ENCODE measurements at places on chromosomes 6 and 20.

GRCh38 chr6:146895101-146895771 is 296.5 kb downstream of the ADGB start:
- no peak for DNase-seq

DNA sequence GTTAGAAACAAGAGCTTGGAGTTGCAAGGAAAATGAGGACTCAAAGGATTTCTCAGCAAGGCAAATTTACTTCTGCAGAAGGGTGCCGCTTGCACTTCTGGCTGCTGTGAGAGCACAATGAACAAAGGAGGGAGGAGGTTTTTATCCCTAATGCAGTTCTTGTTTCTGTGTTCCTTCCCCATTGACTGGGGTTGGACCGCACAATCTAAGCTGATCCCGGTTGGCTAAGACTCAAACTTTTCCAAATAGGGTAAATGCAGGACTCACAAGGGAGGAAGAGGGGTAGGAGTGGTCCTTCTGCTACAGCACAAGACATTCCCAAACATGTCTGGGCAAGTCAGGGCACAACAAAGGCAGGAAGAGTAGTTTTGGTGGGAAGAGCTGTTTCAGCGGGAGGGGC is 249.6 kb upstream of the MOCS1 start:
- no peak for DNase-seq

GRCh38 chr6:40353967-40354452 is 233.2 kb downstream of the LRFN2 start:
- DNase-seq, result no peak

GRCh38 chr6:98601716-98602115 is 232.7 kb upstream of the POU3F2 start:
- DNase-seq, result no peak

DNA sequence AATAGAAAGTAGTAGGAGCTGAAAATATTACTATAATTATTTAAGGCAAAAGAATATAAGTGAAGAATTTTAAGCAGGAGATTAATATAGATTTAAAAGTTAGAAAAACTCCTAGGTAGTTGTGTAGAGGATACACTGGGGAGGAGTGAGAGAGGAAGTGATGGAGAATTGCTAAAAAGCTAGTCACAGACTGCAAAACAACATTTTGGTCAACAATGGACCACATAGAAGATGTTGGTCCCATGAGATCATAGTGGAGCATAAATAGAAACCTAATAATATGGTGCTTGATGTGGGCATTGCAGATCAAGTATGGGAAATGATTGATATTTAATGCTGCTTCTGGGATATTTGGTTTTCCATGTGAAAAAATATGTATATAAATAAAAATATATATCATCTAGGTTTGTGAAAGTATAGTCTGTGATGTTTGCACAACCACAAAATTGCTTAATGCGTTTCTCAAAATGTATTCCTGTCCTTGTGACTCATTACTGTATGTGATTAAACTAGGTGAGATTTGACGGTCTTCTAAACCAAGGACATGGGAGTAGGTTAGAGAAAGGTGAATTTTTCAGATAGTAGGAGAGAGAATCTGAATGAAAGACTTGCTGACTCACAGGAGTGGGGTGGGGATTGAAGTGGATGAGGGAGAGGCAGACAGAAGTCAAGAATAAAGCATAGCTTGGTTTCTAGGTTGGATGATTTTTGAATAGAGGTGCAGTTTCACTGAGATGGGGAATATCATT is 174.0 kb downstream of the BCKDHB start:
- no peak for DNase-seq

- DNase-seq, result no peak
Observed at GRCh38 chr20:45138561-45139300, 14.5 kb upstream of the WFDC12 start.

- no peak for DNase-seq
Observed at GRCh38 chr6:27771235-27771634, 141.0 kb downstream of the OR2B2 start.

DNA sequence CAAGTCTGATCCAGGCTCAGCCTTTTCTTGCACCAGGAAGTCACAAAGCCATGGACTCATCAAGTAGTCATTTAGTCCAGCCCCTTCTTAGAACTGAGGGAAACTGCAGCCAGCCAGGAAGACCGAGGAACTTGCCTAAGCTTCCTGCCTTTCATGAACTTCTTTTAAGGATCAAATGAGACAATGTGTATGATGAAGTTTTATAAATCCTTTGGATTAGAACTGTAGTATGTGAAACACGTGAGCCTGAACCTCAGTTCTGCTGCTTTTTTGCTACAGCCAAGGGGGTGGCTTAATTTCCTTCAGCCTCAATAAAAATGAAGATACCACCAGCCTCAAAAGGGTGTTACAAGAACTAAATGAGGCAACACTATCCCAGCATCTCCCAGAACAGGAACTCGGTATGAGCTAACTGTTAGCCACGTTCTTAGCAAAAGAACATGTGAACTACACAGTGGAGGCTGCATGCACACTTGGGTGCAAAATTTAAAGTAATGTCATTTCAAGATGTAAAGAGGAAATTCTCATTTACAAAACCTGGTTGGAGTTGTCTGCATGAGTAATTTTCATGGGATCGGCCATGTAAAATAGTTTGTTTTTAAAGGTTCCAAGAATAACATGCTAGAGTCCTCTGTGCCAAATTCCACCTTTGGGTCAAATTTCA is 76.0 kb upstream of the TBC1D7 start:
- no peak for DNase-seq

GRCh38 chr6:154555073-154555677 is 44.7 kb upstream of the CNKSR3 start:
- no peak for DNase-seq

GRCh38 chr20:62011403-62011790 is 54.3 kb downstream of the TAF4 start:
- DNase-seq, result no peak

- no peak for DNase-seq
Observed at GRCh38 chr20:59123011-59123677, 40.5 kb upstream of the ZNF831 start.

GRCh38 chr6:20572940-20573339 is 38.7 kb downstream of the CDKAL1 start:
- DNase-seq, result no peak

DNA sequence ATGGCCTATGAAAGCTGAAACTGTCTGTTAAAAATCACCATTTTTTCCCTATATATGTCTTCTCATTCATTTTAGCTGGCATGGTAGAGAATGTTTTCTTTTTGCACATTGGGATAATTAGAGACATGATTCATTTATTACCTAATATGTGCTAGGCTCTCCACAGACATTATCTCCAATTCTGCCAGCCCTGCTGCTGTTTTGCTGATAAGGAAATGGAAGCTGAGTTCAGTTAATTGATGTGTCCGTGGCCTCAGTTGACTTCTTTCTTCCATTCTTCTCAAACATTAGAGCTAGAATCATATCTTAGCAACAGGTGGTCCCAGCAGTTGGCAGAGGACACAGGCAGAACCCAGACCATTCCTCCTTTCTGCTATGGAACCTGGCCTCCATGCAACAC is 644.1 kb upstream of the CITED2 start:
- DNase-seq, result no peak

- DNase-seq, result no peak
Observed at GRCh38 chr6:147759093-147759492, 250.6 kb downstream of the SAMD5 start.

DNA sequence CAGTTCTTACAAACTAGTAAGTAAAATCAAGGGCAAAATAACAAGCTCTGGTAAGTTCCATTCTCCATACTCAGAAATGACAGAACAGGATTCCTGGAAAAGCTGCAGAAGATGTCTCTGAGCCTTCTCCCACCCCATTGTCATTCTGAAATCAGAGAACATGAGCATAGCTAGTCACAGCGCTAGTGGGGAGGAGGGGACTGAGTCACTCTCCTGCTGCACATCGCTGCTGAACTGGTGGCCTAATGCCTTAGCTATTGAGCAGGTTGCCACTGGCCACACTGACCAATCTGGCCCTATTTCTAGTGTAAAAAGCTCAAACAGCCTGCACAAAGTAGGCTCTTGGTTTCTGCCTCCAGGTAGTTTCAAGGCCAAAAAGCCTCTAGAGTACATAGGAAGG is 26.1 kb upstream of the RIPPLY2 start:
- DNase-seq, result no peak

DNA sequence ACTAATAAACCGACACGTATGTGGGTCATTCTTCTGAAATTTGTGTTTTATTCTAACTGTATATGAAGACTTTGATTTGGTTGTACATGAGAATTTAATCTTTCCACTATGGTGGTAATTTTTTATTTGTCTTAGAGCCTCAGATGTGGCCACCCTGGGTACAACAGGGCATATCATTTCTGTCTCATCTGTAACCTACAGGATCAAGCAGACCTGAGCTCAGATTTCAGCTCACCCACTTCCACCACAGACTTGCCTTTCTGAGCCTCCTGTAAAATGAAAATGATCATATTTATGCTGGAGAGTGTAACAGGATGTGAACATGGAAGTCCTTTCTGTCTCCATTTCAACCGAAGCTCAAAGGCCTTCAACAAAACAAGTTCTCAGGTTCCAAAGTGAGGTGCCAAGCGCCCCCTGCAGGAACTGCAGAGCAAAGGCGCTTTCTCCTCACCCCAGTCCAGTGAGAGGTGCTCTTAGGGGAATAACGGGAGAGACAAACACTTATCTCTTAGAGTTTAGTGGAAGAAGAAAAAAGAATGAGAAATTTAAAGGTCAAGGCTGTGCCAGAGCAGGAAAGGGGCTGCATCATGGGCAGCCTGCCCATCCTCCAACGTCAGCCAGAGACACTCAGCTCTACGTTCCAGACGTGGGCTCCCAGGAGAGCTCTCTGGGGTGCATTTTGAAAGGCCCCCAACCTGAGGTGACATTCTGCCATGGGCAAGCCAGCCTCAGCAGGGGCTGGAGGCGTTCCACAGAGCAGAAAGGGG is 23.0 kb upstream of the CD24 start:
- peak; percentile 22 for DNase-seq

DNA sequence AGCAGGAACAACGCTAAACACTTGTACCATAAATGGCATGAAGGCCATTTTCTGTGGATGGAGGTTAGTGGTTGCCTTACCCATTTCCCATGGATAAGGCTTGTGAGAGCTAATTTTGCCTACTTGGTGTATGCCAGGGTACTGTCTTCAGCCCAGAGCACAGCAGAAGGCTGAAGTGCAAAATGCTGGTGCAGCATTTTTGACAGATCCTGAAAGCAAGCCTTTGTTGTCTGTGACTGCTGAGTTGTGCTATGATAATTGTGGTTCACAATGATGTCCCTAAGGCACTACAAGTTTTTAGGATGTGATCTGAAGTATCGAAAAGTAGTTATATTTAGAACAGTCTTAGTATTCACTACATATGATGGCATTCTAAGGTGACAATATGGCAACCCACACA is 14.7 kb upstream of the HMGN3 start:
- DNase-seq, result peak; percentile 46

DNA sequence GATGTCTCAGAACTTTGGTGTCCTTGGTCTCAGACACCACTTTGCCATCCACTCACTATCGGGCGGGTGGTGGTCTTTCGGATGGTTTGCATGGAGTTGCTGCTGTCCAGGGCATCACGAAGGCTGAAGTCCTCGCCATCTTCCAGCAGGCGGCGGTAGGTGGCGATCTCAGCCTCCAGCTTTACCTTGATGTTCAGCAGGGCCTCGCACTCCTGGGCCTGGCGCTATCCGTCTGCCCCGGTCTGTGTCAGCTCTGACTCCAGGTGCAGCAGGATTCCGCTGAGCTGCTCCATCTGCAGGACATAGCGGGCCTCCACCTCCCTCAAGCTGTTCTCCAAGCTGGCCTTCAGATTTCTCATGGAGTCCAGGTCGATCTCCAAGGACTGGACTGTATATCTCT is 36.0 kb downstream of the ZNF311 start:
- DNase-seq, result no peak

DNA sequence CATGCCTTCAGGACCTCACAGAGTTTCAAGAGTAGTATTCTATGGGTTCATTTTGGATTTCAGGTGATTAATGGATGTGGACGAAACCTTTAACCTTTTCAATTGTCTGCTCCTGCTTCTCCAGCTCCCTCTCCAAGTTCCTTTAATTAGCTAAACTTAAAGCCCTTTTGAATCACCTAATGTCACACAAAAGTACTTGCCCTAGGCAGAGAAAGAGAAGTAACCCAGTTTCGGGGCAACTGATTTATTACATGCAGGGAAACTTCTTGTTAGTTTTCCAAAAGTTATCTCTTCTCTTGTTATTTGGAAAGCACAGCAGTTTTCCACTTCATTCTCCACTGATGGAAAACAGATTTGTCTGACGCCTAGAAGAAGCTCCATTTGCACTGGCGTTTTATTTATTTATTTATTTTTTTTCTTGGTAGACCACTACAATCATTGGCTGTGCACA is 407.7 kb upstream of the JARID2 start:
- no peak for DNase-seq

DNA sequence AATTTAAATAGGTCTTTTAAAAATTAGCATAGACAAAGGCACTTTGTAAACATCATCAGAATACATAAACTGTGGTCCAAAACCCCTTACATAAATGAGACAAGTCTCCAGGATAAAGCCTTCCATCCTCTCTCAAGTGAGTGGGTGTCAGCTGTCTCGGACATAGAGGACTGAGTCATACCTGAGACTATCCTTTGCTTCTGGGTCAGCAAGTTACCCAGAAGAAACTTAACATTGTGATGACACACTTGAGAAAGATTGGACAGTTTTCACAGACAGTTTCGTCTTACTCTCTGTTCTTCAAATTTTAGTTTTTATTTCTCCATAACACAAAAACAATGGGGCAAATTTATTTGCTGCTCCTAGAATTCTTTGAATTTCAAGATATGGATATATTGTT is 838.0 kb downstream of the DHX35 start:
- DNase-seq, result no peak

DNA sequence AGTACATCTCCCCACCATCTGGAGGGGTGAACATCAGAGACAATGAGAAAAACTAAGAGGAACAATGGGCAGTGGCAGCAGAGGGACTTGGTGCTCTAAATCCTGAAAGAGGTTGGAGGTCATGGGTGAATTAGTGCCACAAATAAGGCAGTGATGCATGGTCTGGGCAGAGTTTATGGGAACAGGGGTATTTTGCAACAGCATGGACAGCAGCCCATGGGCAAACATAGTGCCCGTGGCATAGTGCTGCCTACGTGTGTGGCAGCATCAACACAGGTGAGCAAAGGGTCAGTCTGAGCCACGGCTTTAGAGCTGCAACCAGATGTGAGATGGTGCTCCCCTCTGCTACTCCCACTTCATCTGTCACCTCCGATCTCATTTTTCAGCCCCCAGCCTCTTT is 459.1 kb upstream of the CITED2 start:
- DNase-seq, result no peak

DNA sequence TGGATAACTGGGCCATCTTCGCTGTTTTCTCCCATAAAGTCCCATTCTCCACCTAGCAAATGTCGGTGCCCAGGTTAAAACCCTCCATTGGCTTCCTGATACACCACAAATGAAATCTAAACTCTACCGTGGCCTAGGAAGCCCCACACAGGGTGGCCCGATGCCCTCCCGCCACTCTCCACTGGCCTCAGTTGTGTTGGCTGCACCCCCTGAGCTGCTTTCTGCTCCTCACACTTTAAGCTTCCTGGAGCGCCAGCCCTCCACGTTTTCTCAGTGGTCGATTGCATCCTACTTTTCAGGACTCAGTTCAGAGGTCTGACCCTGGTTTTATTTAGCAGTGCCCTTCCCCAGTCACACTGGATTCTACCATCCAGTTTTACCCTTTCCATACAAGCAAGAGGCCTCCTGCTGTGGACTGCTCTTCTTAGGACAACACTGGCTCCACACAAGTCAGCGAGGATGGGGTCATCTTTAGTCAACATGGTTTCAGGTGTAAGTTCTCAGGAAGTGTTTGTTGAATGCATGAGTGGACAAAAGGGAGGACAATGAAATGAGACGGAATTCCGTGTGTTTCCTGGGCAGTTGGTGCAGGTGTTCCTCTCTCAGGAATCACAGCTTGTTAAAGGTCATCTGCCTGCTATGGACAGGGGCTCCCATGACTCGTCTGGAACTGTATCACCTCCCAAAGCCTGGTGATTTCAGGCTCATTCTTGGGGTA is 124.1 kb downstream of the SULF2 start:
- DNase-seq, result no peak

Measured in globus pallidus (tissue), 1 donor.